Urinary bladder (tissue), 4 donors: ENCODE measurements at places on chromosomes 1 and 21.

- DNase-seq, result no peak
These were observed 44.4 kb downstream of the COLGALT2 start for GRCh38 chr1:183993132-183993531.

GRCh38 chr1:36703526-36704208 lies 221.0 kb upstream of the CSF3R start:
- DNase-seq, result peak; percentile 20

GRCh38 chr1:26500488-26501175 lies 28.4 kb downstream of the HMGN2 start:
- peak; percentile 60 for DNase-seq

GRCh38 chr1:220818421-220819173 lies 31.9 kb downstream of the MTARC1 start:
- peak; percentile 40 for DNase-seq

GRCh38 chr1:176479971-176480370 lies 17.0 kb downstream of the PAPPA2 start:
- DNase-seq, result no peak

DNA sequence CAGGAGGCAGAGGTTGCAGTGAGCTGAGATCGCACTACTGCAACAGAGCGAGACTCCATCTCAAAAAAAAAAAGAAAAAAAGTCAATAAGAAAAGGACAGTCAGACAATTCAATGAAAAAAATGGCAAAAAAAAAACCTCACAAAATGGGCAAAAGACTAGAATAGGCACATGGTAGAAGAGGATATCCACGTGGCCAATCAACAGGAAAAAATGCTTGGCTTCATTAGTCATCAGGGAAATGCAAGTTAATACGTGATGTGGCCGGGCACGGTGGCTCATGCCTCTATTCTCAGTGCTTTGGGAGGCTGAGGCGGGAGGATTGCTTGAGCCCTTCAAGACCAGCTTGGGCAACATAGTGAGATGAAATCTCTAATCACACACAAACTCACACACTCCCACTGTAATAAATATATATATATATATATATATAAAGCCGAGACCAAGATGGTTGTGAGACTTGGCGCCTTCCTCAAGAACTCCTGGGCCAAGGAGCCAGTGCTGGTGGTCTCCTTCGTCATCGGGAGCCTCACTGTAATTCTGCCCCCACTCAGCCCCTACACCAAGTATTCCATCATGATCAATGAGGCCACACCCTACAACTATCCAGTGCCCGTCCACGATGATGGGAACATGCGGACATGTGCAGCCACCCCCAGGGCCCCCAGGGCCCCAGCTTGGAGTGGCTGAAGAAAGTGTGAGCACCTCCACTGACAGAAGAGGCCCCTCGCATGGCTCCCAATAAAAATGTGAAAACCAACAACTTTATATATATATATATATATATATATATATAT lies 22.9 kb upstream of the LEFTY2 start:
- no peak for DNase-seq

DNA sequence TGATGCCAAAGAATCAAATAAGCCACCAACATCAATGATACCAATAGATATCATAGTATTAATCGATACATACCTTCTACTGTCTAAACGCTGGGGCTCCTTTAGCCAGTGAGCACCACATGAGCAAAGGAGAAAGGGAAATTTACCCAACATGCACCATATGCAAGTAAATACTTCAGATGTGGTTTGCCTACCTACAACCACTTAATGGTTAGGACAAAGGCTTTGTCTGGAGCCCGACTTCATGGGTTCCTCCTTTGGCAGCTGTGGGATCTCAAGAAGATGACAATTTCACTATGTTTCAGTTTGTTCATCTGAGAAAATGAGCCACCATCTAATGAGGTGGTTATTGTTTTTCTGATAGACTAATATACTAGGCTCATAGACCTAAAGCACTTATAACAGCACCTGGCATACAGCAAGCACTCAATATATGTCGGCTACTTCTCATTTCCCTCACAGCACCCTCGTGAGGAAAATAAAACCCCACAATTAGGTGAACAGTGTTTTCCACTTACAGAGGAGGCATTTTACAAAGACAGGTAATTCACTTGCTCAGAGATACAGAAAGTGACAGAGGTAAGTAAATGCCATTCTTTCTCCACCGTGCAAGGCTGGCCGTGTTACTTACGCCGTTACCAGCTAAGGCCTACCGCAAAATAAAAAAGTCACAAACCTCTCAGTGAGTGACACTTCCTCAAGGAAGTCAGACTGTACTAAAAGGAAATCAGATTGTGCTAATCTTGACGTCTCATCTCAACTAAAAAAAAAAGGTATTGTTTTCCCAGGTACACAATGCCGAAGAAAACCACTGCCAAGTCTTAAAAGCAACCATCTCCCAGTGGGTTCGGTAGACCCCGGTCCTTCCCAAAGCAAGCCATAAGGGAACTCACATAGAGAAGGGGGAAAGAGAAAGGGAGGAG lies 1.6 kb downstream of the TTC13 start:
- no peak for DNase-seq

GRCh38 chr1:67632356-67632755 lies 52.6 kb upstream of the GADD45A start:
- DNase-seq, result no peak

- no peak for DNase-seq
These were observed 31.4 kb downstream of the RABGAP1L start for GRCh38 chr1:174190691-174191199.

DNA sequence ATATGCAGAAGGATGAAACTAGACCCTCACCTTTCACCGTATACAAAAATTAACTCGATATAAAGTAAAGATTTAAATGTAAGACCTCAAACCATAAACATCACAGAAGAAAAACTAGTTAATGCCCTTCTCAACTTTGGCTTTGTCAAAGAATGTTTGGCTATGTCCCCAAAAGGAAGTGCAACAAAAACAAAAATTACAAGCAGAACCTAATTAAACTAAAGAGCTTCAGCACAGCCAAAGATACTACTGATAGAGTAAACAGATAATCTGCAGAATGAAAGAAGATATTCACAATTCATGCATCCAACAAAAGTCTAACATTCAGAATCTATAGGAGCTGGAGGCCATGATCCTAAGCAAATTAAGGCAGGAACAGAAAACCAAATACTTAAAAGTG lies 824.6 kb upstream of the NEGR1 start:
- no peak for DNase-seq

GRCh38 chr1:96588416-96588995 lies 133.1 kb upstream of the PTBP2 start:
- no peak for DNase-seq

GRCh38 chr1:21042929-21043605 lies 133.6 kb downstream of the EIF4G3 start:
- no peak for DNase-seq

- DNase-seq, result no peak
These were observed 742 bp upstream of the HSPA13 start for GRCh38 chr21:14383596-14384180.
